ENCODE measurements at places on chromosomes 4 and X.

- no peak for DNase-seq
Observed at GRCh38 chrX:24782011-24782410, 88.3 kb downstream of the POLA1 start.

- no peak for DNase-seq
Observed at GRCh38 chr4:36222702-36223101, 21.6 kb downstream of the ARAP2 start.

DNA sequence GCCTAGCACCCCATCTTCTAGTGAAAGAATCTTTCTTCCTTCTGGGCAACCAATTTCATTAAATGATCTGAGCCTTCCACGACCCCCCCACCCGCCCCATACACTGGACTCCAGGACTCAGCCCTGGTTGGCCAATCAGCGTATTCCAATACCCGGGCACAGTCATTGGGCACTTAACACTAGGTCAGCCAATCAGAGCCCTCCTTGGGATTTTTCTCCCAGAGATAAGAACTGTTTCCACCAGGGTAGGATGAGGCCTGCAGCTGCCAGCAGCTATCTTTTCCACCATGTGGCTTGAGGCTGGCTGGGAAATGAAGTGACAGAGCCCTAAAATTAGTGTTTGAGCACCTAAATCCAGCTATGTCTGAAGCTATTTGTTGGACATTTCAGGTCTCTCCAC, 418.8 kb downstream of the BCOR start:
- no peak for DNase-seq

- DNase-seq, result no peak
Observed at GRCh38 chrX:115911967-115912366, 258.6 kb upstream of the AGTR2 start.

DNA sequence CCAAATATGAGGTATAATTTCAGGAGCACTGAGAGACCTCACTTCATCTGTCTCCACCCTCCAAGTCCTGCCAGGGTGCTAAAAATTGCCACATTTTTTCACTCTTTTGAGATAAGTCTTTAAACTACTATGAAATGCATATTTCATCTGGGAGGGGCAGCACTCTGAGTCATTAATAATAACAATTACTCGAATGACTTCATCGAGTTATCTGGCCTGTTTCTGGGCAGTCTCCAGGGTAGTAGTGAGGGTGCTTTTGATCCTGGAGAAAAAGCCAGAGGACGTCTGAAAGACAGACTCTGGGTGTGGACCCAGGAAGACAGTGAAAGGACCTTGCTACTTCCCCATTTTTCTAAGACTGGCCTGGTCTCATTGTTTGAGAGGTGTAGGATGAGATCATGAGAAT, 42.3 kb upstream of the SRD5A3 start:
- peak; percentile 14 for DNase-seq

DNA sequence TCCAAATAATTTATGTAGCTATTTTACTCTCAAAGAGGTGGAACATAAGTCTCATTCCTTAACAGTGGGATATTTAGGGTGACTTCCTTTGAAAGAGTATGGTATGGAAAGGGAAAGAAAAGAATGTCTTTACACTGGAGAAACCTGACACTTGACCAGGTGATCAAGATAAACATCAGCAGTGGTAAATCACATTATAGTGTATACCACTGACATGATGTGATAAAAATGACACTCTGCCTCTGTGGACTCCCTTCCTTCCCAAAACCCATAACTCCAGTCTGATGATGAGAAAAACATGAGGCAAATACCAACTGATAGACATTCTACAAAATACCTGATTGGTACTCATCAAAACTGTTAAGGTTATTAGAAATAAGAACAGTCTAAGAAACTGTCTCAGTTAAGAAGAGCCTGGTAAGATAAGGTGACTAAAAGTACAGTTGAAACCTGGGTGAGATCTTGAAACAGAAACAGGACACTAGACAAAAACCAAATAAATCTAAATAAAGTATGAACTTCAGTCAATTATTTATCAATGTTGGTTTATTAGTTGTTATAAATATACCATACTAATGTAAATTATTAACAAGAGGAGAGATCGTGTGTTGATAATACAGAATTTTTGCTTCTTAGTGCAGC, 144.2 kb upstream of the PCDH18 start:
- DNase-seq, result no peak

GRCh38 chr4:95188701-95189370, 359.9 kb downstream of the UNC5C start:
- DNase-seq, result no peak

DNA sequence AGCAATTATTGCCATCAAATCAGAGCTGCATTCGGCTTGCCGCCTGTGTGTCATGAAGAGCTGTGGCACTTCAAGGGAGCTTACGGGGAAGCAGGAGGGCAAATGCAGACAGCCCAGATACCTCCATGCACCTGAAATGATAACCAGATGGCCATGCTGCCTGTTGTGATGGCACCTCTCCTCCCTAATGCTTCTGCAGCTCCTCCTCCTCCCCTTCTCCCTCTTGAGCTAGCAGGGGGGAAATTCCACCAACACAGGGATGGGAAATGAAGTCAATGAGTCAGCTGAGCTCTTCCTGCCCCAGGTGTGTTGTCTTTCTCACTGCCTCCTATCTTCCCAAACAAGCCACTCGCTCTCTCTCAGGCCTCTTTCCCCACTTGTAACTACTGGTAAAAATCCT, 565.0 kb downstream of the BCOR start:
- no peak for DNase-seq

GRCh38 chr4:112038861-112039260, 106.4 kb upstream of the FAM241A start:
- no peak for DNase-seq

GRCh38 chr4:6468376-6468775, 4.0 kb downstream of the PPP2R2C start:
- no peak for DNase-seq

- no peak for DNase-seq
Observed at GRCh38 chr4:8127051-8127826, 31.4 kb downstream of the ABLIM2 start.

DNA sequence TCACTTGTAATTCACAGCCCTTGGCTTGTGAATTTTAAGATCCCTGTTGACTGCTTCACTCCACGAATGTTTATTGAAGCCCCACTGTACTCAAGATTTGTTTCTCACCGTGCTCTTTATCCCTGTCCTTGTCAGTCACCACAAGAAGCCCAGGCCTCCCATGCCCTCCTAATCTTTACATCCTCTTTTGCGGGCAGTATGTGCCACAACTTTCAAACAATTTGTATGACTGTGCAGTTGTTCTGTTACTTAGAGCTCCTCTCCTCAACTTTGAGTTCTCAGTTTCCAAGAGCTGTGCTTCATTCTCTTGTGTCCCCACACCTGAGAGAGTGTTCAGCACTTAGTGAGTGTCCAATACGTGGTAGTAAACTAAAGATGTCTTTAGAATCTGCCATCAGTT, 467.7 kb downstream of the NKX6-1 start:
- no peak for DNase-seq

GRCh38 chr4:153705743-153706468, 21.8 kb downstream of the TLR2 start:
- DNase-seq, result no peak

- DNase-seq, result no peak
Observed at GRCh38 chr4:84417997-84418709, 80.9 kb downstream of the NKX6-1 start.

DNA sequence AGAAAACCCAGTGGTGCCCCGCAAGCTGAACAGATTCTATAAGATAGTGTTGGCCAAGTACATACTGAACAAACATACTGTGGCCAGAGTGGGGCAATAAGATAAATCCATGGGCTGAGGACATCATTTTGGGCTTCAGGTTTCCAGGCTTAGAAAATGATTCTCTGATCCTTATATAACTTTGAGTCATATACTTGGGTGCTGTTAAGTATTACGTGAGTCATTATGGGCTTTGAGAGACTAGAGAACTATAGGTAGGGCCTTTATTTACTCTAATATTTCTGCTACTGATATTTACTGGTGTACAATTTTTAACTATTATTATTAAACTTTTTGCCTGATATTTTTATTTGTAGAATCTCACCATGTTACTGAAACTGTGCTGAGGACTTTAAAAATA, 586.1 kb downstream of the CENPC start:
- DNase-seq, result no peak

- DNase-seq, result no peak
Observed at GRCh38 chrX:70613295-70613694, 168.7 kb downstream of the DLG3 start.

- DNase-seq, result no peak
Observed at GRCh38 chrX:119401569-119401968, 2.4 kb downstream of the SLC25A43 start.

DNA sequence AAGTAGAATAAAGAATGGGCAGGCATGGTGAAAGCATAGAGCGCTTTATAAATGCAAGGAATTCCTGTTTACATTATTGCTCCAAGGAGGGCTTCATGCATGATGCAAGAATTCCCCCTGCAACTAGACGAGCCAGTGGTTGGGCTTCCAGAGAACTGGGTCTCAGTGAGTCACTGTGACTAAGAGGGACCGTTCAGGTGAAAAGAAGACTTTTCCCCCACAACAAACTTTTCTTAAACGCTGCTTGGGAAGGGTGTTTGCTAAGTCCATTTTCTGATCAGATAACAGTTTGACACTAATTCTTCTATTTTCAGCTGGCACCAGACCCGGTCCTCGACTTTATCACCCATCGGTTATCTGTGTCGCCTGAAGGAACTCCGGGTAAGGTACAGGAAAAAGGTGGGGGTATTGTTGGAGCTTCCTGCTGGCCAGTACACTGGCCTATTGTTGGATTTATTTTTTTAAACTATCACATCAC, 40.1 kb downstream of the LDB2 start:
- DNase-seq, result peak; percentile 54

DNA sequence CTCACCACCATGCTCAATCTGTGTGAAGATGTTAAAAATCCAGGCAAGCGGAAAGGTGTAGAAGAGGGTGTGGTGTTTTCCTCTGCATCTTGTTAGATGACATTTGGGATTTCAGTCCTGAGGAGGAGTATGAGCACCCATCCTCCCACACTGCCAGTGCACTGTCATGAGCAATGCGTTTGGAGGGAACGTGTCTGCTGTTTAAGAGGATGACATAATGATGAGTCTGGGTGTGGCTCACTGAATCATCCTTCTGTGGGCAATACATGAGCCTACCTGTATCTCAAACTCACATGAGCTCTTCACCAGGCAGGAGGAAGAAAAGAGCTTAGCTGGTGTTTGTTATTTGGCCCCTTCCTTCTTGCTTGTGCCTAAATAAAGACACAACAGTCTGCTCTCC, 67.9 kb upstream of the ARX start:
- no peak for DNase-seq

DNA sequence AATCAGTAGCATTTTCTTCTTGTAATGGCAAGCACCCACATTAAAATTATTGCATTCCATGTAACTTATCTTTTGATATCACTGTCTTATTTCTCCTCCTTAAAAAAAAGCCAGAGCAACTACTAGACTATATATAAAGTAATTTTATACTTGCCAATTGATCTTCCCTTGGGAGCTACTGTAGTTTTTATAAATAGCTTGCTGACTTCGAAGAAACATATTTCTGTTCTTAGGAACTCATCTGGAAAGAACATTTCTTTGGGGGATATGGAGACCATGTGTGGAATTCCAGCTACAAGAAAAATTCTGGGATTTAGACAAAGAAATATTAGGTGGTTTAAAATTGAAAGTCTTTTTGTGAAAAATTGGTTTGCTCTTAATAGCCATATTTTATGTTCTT, 94.9 kb downstream of the BMPR1B start:
- no peak for DNase-seq

- no peak for DNase-seq
Observed at GRCh38 chrX:103012945-103013344, 51.0 kb downstream of the BEX1 start.

- no peak for DNase-seq
Observed at GRCh38 chr4:149265645-149266044, 550.0 kb downstream of the IQCM start.

GRCh38 chr4:143451186-143451585, 62.3 kb upstream of the SMARCA5 start:
- DNase-seq, result no peak

- DNase-seq, result no peak
Observed at GRCh38 chrX:150216716-150217115, 146.4 kb upstream of the MAMLD1 start.

DNA sequence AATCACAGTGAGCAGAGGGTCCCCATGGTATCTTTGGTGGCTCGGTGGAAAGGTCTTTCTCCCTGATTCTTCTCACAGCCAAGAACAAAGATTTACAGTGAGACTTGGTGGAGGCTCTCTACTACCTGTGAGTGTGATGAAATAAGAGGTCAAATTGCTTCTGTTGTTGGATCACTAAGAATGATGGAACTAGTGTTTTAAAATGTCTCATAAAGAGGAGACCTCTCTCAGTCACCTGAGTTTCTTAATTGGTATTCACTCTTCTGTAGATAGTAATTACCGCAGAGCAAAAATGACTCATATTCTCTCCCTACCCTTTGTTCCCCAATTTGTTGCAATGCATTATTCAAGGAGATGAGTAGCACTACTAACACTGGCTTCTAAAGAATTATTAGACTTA, 100.9 kb upstream of the TBC1D9 start:
- DNase-seq, result no peak

GRCh38 chr4:16329125-16329796, 103.0 kb upstream of the TAPT1 start:
- DNase-seq, result no peak

DNA sequence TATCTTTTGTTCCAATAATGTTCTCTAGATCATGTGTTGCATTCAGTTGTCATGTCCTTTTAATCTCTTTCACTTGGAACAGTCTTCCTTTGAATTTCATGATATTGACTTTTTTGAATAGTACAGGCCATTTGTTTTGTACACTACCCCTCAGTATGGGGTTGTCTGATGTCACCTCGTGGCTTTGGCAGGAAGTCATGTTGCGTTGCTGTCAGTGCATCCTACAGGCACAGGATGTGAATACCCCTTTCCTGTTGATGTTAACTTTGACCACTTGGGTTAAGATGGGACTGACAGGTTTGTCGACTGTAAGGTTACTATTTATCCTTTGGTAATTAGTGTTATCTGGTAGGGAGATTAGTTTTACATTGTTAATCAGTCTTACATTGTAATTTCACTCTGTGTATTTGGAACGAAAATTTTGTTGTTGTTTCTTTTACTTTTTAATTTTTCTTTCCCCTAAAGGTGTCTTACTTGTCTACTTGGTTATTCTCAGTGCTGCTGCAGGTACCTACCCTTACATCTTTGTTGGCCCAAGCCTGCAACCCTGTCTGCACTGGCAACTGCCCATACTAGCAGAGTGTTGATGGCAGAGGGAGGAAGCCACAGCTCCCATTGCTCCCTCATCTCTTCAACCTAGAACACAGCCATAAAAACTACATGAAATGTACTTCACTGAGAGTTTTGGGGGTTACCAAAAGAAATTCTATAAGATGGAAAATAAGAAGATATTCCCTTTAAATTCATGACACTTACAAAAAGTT, 14.7 kb upstream of the ATP8A1 start:
- no peak for DNase-seq

DNA sequence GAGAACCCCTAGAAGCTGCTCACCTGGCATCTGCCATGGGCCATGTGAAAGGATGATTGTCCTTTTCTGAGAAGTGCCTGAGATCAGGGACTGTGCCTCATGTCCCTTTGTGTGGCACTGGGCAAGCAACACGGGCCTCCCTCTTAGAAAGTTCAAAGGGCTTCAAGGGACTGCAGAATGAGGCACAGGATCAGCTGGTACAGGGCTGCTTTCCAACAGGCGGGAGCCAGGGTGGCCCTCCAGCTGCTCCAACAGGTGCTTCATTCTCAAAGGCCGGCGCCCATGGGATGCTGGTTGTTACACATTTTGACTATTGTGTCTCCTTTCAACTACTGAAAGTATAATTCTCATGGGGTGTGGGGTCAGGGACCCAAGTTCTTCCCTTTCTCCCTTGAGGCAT, 114.7 kb downstream of the ENPP6 start:
- DNase-seq, result no peak

GRCh38 chr4:20773144-20773997, 73.1 kb downstream of the PACRGL start:
- peak; percentile 10 for DNase-seq

Data from kidney epithelial cell (primary cell).